ENCODE measurements at places on chromosomes 13 and 19.
A peak's percentile ranks its signal among the peaks of the same experiment; 100 is the strongest.

DNA sequence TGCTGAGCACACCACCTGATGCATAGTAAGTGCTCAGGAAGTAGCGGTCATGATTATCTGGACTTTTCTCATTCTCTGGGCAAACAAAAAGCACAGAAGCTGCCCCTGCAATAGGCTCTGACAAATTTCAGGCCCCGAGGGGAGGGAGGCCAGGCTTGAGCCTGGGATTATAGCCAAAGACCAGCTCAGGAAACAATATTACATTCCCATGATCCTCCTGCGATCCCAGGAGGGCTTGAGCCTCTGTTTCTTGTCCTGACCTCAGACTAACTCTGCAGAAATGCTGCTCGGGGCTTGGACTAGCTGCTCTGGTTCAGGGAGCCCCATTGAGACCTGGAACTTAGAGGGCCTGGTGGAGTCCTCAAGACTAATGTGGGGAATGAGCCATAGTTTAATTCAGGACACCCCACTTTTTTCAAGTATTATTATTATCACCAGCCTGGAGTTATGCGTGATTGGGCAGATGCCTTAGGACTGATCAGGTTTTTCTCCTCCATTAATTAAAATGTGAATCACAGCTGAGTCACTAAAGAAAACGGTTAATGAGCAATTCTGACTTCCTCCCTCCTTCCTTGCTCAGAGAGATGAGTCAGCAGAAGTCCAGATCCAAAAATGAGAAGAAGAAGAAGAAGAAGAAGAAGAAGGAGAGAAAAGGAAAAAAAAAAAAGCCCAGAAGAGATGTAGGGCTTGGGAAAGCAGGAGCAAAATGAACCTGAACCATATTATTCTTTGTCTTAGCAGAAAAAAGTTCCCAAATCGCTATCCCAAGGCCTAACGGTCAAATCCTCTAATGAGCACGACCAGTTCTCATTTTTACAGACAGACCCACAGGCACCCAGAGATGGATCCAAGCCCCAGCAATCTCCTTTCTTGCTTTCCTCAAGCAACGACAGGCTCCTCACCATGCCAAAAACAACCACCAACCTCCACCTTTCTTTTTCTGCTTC is 107.2 kb downstream of the CACNA1A start:
- no peak for DNase-seq

- peak; percentile 46 for DNase-seq
Measured at GRCh38 chr13:92143766-92144165, 745.3 kb downstream of the GPC5 start.

GRCh38 chr19:9848762-9849161 is 13.6 kb downstream of the PIN1 start:
- peak; percentile 80 for DNase-seq

DNA sequence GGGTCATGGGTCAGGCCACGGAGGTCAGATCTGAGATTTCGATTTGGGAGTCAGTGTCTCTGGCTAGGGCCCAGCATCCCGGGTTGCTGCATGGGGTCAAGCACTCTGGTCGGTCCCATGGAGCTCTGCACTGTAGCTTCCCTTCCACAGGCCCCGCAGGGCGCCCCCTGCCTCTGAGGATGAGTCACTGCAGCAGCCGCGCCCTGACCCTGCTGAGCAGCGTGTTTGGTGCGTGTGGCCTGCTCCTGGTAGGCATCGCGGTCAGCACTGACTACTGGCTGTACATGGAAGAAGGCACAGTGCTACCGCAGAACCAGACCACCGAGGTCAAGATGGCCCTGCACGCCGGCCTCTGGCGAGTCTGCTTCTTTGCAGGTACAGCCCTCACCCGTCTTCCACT is 3.6 kb downstream of the CACNG7 start:
- peak; percentile 11 for DNase-seq

DNA sequence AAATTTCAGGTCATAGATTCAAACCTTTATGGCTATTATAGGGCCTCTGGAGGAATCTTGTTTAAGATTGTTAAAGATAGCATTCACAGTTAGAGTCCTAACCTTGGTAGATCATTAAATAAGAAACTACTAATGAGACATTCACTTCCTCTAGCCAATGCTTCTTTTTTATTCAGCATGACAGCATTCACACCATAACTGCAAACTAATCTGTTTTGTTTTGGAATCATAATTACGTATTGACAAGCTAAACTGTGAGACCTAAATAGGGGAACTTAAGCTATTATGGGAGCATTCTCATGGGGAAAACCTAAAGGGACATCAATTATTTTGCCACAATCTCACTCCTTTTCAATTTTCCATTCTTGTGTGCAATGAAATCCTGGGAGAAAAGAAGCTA is 653.8 kb downstream of the PCDH9 start:
- DNase-seq = no peak

Data from NCI-H82 (cell line).